ENCODE measurements at places on chromosomes 2 and 18. TPM values are rescaled to one million over a fixed set of nuclear protein-coding genes. Genes with fewer than 3 reads are reported as not detected.

ACTR3 gene
- 130 TPM for polyA plus RNA-seq

CD8B2 gene
- 1.8 TPM for polyA plus RNA-seq

IL18R1 gene
- polyA plus RNA-seq = 3.3 TPM

UGT1A8 gene
- polyA plus RNA-seq = 0.56 TPM

TEKT4 gene
- polyA plus RNA-seq = not detected

PTMA gene
- polyA plus RNA-seq = 1,510 TPM

ZCCHC2 gene
- 10.8 TPM for polyA plus RNA-seq

RTP5 gene
- polyA plus RNA-seq = 0.06 TPM

HOXD9 gene
- polyA plus RNA-seq = 5.6 TPM

CELF4 gene
- polyA plus RNA-seq = 0.79 TPM

LAPTM4A gene
- polyA plus RNA-seq = 412 TPM

IL1RL1 gene
- 7.3 TPM for polyA plus RNA-seq
